T-helper 2 cell (primary cell): ENCODE measurements at places on chromosomes 3 and 15.

DNA sequence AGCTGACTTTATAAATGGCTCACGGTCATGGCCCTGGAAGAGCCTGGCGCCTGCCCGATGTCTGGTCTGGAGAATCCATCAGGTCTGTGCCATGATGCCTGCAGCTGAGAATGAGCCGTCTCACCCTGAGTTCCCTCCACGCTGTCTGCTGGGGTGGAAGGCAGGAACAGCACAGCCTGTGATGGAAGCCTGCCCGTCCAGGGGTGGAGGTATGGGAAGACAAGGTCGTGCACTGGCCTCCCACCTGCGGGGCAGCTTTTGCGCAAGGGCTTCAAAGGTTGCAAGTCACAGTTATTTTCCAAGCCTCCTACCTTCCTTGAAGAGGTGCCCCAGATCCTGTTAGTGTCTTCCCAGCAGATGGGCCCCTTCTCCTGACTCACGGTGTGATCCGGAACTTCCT is 275.5 kb downstream of the FAM43A start:
- no peak for DNase-seq

DNA sequence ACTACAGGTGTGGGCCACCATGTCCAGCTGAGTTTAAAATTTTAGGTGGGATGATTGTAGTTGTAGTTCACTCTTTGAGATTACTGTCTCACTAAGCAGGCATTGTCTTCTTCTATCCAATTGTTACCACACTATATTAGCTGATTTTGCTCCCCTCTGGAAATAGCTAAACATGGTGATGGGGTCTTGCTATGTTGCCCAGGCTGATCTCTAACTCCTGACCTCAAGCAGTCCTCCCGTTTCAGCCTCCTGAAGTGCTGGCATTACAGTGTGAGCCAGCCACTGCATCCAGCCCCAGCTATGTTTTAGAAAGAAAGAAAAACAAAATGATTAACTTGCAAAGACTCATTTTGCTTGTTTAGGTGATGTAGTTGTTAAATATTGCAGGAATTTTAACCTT is 30.6 kb downstream of the YEATS2 start:
- no peak for DNase-seq

- no peak for DNase-seq
These were observed 281.9 kb downstream of the TLE3 start for GRCh38 chr15:69815793-69816192.

- DNase-seq, result no peak
These were observed 2.2 kb upstream of the IL17RC start for GRCh38 chr3:9914559-9915253.

DNA sequence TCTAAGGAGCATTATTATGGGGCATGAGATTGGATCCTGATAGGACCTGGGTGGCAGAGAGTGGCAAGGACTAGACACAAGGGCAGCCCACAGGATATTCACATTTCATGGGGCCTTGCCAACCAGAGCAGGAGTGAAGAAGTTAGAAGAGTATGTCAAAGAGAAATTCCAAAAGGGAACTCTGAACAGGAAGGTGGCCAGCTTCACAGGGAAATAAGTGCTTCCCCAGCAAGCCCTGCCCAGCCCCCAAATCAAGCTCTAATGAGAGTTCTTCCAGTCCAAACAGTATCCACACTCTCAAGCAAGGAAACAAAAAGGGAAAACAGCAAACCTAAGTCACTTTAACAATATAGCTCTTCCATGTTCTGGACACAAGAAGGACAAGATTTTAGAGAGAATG is 130.2 kb upstream of the COL8A1 start:
- DNase-seq, result no peak

DNA sequence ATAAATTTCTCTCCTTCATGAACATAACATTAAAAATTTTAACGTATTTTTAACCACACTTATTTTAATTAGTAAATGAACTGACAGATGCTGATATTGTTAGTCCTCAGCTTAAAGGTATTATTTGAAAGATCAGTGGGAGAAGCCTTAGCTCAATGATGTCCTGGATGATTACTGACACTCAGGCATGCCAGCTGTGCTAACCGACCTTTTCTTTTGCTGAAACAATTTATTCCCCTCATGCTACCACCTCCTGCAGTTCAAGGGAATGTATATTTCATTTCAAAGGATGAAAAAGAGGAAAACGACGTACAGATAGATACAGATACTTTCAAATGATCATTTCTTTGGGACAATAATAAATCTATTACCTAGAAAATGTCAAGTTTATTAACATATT is 620.8 kb downstream of the FGF12 start:
- DNase-seq, result no peak

- no peak for DNase-seq
These were observed 1.4 kb downstream of the PTPRG start for GRCh38 chr3:61562721-61563312.

- DNase-seq, result no peak
These were observed 5.6 kb upstream of the MFGE8 start for GRCh38 chr15:88918738-88919137.

GRCh38 chr3:70999730-71000129 is 583.8 kb downstream of the FOXP1 start:
- DNase-seq, result no peak

DNA sequence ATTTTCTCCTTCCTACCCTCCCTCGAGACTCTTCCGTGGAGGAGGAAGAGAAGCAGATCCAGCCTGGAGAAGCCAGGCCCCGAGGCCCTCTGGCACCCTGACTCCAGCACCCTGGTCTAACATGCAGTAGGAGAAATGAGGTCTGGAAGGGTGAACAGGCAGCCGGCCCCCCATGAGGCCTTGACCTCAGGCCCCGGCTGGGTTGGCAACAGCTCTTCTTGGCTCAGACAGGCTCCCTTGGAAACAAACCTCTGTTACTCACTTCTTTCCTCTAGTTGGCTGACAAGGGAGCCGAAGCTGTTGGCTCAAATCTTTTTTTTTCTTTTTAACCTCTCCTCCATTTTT is 73.4 kb downstream of the CPN2 start:
- DNase-seq, result no peak

DNA sequence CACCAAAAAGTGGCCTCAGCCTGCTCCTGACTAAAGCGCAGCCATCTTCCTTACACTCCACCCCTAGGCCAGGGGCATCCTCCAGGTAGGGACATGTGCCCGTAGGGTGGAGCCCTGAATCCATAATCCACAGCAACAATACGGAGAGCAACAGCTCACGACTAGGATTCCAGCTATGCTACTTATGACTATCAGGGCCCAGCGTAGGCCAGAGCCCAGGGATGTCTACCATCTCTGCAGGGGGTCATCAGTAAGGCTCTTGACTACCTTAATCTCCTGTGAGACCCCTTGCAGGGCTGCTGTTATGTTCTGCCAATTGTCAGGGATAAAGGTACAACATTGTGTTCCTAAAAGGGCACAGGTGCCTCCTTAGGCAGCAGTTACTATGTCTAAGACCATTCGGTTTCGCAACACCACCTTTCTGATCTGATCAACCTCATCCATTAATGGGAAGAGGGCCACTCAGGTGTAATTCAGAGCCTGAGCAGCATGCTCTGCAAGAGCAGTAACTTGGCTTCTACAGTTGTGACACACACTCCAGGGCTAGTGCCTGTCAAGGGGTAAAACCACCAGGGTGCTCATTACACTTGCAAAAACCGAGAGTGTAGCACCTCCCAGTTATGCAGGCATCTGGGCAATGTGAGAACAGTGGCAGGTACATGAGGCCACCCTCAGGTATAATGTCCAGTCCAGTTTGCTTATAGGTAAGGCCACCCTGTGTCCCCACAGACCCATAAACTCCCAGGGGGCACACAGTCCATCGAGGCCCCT is 11.0 kb downstream of the CCRL2 start:
- no peak for DNase-seq

DNA sequence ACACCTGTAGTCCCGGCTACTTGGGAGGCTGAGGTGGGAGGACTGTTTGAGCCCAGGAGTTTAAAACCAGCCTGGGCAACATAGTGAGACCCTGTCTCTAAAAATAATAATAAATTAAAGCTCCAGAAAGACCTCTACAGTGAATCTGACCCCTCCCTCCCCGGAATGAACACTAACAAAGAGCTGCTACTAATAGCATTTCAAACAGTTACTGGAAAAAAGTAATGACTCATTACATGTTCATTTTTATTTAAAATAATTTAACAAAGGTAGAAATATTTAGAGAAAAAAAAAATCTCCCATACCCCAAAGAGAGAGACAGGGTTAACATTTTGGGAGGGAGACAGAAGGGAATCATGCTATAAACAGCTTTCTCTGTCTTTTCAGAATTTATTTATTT is 2.2 kb upstream of the UBA3 start:
- no peak for DNase-seq

DNA sequence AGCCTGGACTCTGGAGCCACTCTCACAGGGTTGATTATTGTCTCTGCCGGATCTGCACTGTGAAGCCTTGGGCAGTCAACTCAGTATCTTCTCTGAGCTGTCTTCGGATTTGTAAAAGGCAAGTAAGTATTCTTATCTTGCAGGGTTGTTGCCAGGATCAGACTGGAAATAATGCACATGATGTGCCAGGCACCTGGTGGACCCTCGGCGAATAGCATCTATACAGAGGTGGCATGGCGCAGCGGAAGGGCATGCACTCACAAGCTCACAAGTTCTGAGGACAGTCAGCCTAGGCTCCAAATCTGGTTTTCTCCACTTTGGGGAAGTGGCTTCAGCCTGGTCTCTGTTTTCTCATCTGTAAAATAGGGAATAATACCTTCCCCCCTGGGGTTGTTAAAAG is 113.9 kb downstream of the SRGAP3 start:
- DNase-seq, result no peak

- no peak for DNase-seq
These were observed 54.5 kb upstream of the ATP11B start for GRCh38 chr3:182738583-182739411.

DNA sequence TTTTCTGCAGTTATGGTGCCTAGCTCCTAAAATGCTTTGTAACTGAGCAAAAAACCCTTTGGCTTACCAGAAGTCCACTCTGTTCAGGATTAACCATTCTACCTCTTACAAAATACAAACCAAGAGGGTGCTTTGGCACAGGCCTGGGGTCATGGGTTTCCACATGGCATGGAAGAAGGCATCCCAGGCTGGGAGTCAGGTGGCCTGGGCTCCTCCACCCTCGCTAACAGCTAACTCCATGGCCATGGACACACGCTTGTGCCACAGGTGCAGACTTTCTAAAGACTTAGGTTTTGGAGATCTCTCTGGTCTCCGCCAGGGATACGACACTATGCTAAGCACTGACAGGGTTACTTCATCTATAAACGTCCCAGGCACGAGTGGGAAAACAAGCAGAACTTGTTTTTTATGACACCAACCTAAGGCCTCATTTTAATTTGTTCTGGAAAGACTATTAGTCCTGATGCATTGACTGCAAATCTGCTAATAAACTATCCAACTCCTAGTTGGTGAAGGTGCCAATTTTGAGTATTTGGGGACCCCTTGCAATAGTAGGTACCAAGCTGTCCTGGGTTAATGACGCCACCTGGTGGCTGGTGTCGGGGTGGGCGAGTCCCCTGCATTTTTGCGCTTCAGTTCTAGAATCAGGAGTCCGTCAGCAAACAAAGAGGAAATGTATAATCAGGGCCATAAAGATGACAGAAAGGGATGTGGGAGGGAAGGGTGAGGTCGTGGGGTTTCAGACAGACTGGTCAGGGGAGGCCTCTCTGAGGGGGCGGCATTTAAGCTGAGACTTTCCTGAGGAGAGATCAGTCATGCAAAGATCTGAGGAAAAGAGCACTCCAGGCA is 10.3 kb upstream of the ALDH1A3 start:
- no peak for DNase-seq

DNA sequence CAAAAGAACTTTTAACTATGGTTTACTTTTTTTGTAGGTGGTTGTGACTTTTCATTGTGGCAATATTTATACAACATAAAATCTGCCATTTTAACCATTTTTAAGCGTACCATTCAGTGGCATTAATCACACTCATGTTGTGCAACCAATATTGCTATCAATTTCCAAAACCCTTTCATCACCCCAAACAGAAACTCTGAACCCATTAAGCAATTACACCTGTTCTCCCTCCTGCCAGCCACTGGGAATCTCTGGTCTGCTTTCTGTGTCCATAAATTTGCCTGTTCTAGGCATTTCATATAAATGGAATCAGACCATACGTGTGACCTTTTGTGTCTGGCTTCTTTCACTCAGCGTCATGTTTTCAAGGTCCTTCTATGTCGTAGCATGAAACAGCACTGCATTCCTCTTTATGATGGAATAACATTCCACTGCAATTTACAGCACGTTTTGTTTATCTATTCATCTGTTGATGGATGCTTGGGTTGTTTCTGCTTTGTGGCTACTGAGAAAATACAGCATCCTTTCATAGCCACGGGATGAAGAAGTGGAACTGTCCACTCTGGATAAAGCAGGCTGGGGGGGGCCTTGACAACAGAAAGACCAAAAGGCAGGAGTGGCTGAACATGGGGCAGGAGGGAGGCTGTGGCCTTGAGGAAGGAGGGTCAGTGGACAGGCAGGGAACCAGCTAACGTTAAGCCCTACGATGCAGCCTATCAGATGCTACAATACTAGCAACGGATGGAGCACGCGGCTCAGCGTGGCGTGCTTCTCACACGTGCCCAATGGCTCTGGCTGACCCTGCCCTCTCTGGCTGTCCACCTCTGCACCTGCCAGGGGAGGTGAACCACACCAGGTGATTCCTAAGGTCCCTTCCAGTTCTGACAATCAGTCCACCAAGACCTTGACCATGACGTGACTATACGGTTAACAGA is 110.9 kb downstream of the SEC22A start:
- no peak for DNase-seq

DNA sequence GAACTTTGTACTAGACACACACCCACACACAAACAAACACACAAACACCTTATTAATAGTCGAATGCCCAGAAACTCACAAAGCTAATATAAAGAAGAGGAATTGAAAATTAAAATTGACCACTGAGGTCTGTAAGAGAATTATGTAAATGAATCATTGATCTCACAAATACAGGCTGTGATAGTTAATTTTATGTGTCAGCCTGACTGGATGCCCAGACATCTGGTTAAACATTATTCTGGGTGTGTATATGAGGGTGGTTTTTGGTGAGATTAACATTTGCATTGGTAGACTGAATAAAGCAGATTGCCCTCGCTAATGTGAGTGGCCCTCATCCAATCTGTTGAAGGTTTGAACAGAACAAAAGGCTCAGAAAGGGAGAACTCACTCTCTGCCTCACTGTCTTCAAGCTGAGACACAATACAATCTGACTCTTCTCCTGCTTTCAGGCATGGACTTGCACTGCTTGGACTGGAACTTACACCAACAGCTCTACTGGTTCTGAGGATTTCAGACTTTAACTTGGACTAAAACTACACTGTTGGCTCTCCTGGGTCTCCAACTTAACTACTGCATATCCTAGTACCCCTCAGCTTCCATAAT is 199.4 kb upstream of the TTC14 start:
- DNase-seq, result no peak

DNA sequence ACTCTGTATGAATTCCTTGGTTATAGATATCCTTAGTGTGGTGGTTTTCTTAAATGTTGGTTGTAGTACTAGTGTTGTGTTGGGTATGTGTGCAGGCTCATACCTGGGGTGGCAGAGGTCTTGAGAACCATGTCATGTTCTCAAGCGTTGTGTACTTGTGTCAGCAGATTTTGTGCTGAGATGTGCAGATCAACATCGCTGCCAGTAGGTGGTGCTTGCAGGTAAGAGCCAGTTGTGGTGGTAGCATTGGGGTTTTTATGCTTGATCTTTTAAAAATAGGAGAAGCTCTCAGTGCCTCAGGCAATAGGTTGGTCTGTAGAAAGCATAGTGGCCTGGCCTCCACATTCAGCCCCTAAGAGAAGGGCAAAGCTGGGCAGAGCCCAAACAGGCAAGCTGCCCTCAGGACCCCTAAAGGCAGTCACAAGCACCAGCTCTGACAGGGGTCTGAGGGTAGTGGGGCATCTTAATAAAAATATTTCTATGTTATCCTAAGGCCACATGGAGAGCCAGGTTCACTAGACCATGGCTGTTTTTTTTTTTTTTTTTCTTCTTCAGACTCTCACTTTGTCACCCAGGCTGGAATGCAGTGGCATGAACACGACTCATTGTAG is 164.0 kb downstream of the IL20RB start:
- DNase-seq, result no peak
